ENCODE measurements at places on chromosomes 13 and 19. TPM values are rescaled to one million over a fixed set of nuclear protein-coding genes. Genes with fewer than 3 reads are reported as not detected.

Gene PCP2
- total RNA-seq = 0.99 TPM

Gene ZBTB32
- total RNA-seq = 220 TPM

Gene NECTIN2
- 0.60 TPM for total RNA-seq

Gene ARMC6
- 51.3 TPM for total RNA-seq

Gene KLK1
- 1.1 TPM for total RNA-seq

Gene FAM216B
- not detected for total RNA-seq

Gene ZNF844
- total RNA-seq = 4.0 TPM

Gene SHANK1
- total RNA-seq = 0.12 TPM

Gene FBXL12
- total RNA-seq = 30.5 TPM

Gene FGF21
- total RNA-seq = not detected

Gene CAMSAP3
- total RNA-seq = 0.50 TPM

Gene PRKCSH
- total RNA-seq = 222 TPM

Gene ATP1A3
- 4.8 TPM for total RNA-seq

Gene DIAPH3
- 20.0 TPM for total RNA-seq

Gene ZNF44
- total RNA-seq = 6.6 TPM

Gene VSIG10L
- total RNA-seq = 1.3 TPM

Gene LRRC63
- 0.14 TPM for total RNA-seq

Gene CRB3
- 2.1 TPM for total RNA-seq

Gene CLDND2
- total RNA-seq = 2.0 TPM

Gene FBXO17
- total RNA-seq = not detected

All from activated naive CD8-positive, alpha-beta T cell treated with anti-CD3 and anti-CD28 coated beads for 36 hours (primary cell).